ENCODE measurements at places on chromosomes 6 and 20. TPM values are rescaled to one million over a fixed set of nuclear protein-coding genes. Genes with fewer than 3 reads are reported as not detected.

GRCh38 chr20:19701429-19701828 is 56.6 kb upstream of the RIN2 start:
- no peak overlapping the region for H3K27ac ChIP-seq
- no peak overlapping the region for H3K4me3 ChIP-seq
- H3K27me3 ChIP-seq = no peaks in the 10 kb centered on the region
- no peak for DNase-seq
- no peaks in the 10 kb centered on the region for H3K36me3 ChIP-seq

Gene TLDC2
- 1.7 TPM for polyA plus RNA-seq

GRCh38 chr6:40817369-40817768 is 221.7 kb downstream of the UNC5CL start:
- no peaks in the 10 kb centered on the region for H3K36me3 ChIP-seq
- no peaks in the 10 kb centered on the region for H3K4me1 ChIP-seq
- H3K27ac ChIP-seq = no peak overlapping the region
- H3K4me3 ChIP-seq = no peak overlapping the region

GRCh38 chr6:126359936-126360537 is 20.1 kb downstream of the CENPW start:
- H3K4me1 ChIP-seq = no peaks in the 10 kb centered on the region
- H3K27ac ChIP-seq = no peak overlapping the region
- no peak overlapping the region for H3K4me3 ChIP-seq

DNA sequence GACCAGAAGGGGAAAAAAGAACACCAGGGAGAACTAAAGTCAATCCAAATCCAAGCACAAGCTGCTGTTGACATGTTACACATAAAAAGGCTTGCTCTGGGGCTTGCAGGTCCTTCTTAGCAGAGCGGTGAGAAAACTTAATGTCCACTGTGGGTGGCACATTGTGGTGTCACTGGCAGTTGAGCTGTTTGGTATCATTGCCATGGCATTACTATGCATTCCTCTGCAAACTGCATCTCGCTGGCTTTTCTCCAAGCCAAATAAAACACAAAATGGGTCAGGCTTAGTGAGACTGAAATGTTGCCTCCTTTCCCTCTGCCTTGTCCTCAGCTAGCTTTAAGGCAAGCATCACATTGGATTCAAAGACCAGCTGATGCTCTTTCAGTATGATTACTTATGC is 40.9 kb downstream of the LY86 start:
- H3K27ac ChIP-seq = no peak overlapping the region
- no peaks in the 10 kb centered on the region for H3K27me3 ChIP-seq
- no peaks in the 10 kb centered on the region for H3K36me3 ChIP-seq
- DNase-seq = no peak
- H3K4me3 ChIP-seq = no peak overlapping the region
- H3K4me1 ChIP-seq = peaks cover 3% of the 10 kb centered on the region

DNA sequence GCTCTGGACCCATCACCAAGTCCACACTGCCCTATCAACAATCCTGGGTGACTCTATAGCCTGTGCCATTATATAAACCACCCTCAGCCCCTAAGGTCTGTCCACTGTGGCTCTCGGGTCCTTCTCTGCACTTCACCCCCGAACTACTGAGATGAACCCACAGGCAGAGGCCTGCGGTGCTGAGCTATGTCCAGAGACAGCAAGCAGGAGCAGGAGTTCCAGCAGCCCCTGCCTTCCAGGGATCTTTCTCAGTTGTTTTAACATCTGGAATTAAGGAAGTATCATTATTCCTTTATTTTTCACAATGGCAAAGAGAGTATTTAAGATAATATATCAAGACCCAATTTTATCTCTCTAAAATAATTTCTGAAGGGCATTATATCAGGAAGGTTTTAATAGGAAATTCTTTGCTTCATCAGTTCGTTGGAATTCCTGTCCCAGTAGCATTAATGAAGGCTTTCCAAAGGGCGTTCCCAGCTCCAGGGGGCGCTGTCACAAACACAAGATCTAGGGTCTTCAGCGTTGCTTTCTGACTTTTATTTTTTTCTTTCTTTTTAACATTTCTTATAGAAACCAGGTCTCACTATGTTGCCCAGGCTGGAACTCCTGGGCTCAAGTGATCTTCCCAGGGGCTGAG is 27.3 kb downstream of the RRBP1 start:
- H3K4me1 ChIP-seq = peaks cover 23% of the 10 kb centered on the region
- H3K4me3 ChIP-seq = no peak overlapping the region
- no peaks in the 10 kb centered on the region for H3K27me3 ChIP-seq
- no peak overlapping the region for H3K27ac ChIP-seq
- peaks cover 60% of the 10 kb centered on the region for H3K36me3 ChIP-seq

DNA sequence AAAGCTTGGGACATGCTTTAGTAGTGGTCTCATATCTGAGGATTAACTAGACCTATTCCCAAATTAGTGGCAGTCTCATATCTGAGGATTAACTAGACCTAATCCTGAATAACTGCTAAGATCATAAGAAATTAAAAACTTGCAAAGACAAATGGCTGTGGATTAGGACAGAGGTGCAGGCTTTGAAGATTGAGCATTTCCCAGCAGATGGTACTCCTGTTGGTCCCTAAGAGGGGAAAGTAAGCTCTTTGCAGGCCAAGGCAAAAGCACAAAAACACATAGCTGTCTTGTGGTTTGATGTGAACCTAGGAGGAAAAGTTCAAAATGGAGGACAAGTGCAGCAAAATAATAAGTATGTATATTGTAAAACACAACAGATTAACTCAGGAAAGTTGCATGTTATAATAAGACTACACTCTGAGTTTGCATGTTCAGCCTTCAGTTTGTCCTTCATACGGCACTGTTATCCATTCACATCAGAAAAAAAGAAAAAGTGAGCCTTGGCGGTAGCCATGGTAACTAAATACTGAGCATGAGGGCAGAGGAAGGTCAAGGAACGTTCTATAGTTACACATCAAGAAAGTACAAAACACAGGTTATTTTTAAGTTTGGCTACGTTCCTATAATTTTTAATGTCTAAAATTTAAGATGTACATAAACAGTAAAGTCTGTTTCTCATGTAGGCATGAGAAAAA is 62.8 kb downstream of the FILIP1 start:
- DNase-seq = no peak
- no peak overlapping the region for H3K4me3 ChIP-seq
- no peaks in the 10 kb centered on the region for H3K27me3 ChIP-seq
- H3K4me1 ChIP-seq = no peaks in the 10 kb centered on the region
- H3K36me3 ChIP-seq = no peaks in the 10 kb centered on the region

- H3K4me3 ChIP-seq = no peak overlapping the region
- peaks cover 6% of the 10 kb centered on the region for H3K27me3 ChIP-seq
- H3K36me3 ChIP-seq = no peaks in the 10 kb centered on the region
- peaks cover 4% of the 10 kb centered on the region for H3K4me1 ChIP-seq
- no peak overlapping the region for H3K27ac ChIP-seq
- DNase-seq = no peak
Observed at GRCh38 chr20:57938158-57939108, 228.6 kb upstream of the PMEPA1 start.

DNA sequence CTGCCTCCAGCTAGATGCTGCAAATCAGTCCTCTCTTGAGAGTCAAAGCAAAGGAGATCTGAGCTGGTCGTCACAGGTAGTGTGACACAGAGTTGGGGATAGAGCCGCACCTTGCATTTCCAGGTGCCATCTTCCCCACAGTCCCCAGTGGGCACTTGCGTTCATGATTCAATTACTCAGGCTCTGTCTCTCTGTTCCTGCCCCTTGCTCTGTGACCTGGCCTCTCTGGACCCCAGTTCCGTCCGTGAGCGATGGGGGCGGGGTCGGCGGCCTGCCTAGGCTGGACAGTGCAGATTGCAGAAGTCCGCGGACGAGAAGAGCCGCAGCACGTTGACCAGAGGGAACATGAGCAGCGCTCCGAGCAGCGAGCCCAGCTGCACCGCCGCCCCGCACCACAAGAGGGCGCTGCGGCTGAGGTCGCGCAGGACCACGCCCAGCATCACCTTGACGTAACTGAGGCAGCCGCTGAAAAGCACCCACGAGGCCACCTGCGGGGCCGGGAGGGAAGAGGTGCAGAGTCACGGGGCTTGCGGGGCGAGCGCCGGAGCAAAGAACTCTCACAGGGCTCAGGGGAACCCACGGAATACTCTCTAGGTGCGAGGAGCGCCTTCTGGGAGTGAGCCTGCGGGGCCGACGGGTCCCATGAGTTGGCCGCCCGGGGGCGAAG is 7.4 kb downstream of the SLC52A3 start:
- H3K36me3 ChIP-seq = no peaks in the 10 kb centered on the region
- peak; percentile 25 for DNase-seq
- peaks cover 42% of the 10 kb centered on the region for H3K27me3 ChIP-seq
- H3K27ac ChIP-seq = no peak overlapping the region
- no peak overlapping the region for H3K4me3 ChIP-seq

- no peaks in the 10 kb centered on the region for H3K27me3 ChIP-seq
- no peak overlapping the region for H3K27ac ChIP-seq
- no peaks in the 10 kb centered on the region for H3K4me1 ChIP-seq
- no peak for DNase-seq
- H3K4me3 ChIP-seq = no peak overlapping the region
Observed at GRCh38 chr6:34864007-34864406, 23.8 kb downstream of the TAF11 start.

- H3K4me1 ChIP-seq = no peaks in the 10 kb centered on the region
- H3K36me3 ChIP-seq = no peaks in the 10 kb centered on the region
- H3K27ac ChIP-seq = peak overlapping the region; percentile 30
- no peak for DNase-seq
- H3K4me3 ChIP-seq = no peak overlapping the region
Observed at GRCh38 chr6:5866547-5867051, 140.1 kb downstream of the NRN1 start.

Gene TGM6
- polyA plus RNA-seq = not detected

Gene ISM1
- polyA plus RNA-seq = 11.7 TPM

- H3K27ac ChIP-seq = no peak overlapping the region
- no peaks in the 10 kb centered on the region for H3K27me3 ChIP-seq
- no peak overlapping the region for H3K4me3 ChIP-seq
- H3K4me1 ChIP-seq = no peaks in the 10 kb centered on the region
Observed at GRCh38 chr6:51953246-51953645, 134.2 kb downstream of the PKHD1 start.

Gene PDE7B
- 3.5 TPM for polyA plus RNA-seq

Gene ZSCAN16
- polyA plus RNA-seq = 10.1 TPM

- no peaks in the 10 kb centered on the region for H3K27me3 ChIP-seq
- H3K36me3 ChIP-seq = no peaks in the 10 kb centered on the region
- no peak overlapping the region for H3K4me3 ChIP-seq
- DNase-seq = no peak
- no peak overlapping the region for H3K27ac ChIP-seq
Observed at GRCh38 chr6:2385471-2385983, 140.1 kb upstream of the GMDS start.

DNA sequence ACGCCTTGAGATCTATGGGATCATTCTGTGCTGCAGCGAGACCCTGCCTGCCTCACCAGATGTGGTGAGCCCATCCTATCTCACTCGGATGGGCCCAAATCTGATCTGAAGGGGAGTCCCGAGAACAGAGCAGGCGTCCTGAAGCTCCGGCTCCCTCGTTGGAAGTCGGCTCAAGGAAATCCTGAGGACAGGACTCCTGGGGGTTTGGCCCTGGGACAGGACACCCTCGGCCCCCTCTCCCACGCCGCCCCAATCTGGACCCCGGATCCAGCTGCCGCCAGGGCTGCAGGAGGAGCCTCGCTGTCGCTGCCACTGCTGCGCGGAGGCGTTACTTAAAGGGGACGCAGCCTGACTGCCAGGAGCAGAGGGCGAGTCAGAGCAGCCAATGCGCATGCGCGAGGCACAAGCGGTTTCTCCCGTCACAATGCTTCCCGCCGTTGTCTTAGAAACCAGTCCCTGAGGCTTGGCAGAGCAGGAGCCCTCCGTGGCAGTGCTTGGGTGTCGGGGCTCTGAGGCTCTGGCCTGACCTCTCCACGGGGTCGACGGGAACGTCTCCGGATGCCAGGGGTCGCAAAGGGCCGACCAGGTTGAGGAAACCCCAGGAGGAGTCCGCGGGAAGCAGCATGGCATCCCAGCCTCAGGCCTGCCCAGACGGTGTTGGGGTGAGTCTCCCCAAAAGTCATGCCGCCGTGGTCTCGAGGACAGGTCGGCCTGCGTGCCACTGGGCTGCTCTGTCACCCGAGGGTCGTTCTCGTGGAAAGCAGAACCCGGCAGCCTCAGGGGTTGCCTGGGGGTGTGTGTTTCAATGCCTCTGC is 1567.8 kb upstream of the DEFB115 start:
- no peak for DNase-seq
- no peaks in the 10 kb centered on the region for H3K27me3 ChIP-seq
- H3K27ac ChIP-seq = no peak overlapping the region

Gene PNLDC1
- polyA plus RNA-seq = 0.21 TPM

Gene TMEM239
- polyA plus RNA-seq = not detected

- no peak overlapping the region for H3K4me3 ChIP-seq
- no peak overlapping the region for H3K27ac ChIP-seq
- peaks cover 10% of the 10 kb centered on the region for H3K4me1 ChIP-seq
- DNase-seq = no peak
- H3K36me3 ChIP-seq = no peaks in the 10 kb centered on the region
Observed at GRCh38 chr6:123805921-123806320, 2.3 kb downstream of the NKAIN2 start.

Gene XPO5
- polyA plus RNA-seq = 37.6 TPM

DNA sequence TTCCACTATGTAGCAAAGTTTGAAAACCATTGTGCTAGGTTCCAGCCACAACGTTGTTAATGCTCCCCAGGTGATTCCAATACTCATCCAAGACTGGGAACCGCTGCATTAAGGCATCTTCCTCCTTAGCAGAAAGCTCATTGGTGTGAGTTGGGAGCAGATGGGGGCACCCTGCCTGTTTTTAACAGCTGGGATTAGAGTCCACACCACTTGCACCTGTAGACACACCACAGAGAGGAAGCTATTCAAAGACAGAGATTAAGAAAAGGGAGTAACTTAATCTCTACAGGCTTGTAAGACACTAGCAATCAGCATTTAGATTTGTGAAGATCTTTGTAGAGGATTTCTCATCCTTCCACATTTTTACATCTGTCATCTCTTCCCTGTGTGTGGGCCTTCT is 333.9 kb upstream of the SOX4 start:
- no peaks in the 10 kb centered on the region for H3K27me3 ChIP-seq
- no peak overlapping the region for H3K27ac ChIP-seq
- no peaks in the 10 kb centered on the region for H3K4me1 ChIP-seq
- no peak overlapping the region for H3K4me3 ChIP-seq

DNA sequence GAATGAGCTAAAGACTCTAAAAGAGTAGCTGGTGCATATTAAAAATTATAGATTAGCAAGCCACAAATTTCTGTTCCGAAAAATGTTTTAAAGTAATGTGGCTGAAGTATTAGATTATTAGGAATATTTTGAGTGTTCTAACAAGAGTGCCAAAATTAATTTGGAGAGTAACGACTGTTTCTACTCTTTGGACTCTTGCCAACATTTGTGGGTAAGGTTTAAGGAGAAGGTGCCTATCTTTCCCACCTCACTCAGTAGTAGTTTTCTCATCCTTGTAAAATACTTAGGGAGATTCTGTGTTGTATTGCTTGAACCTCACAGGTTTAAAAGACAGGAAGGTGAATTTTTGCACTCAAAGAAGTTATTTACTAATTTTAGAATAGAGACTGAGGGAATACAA is 5.0 kb downstream of the HSF2 start:
- DNase-seq = no peak
- H3K27ac ChIP-seq = no peak overlapping the region
- no peaks in the 10 kb centered on the region for H3K27me3 ChIP-seq

- H3K36me3 ChIP-seq = no peaks in the 10 kb centered on the region
- H3K27ac ChIP-seq = no peak overlapping the region
- H3K4me3 ChIP-seq = no peak overlapping the region
- no peak for DNase-seq
Observed at GRCh38 chr6:8194490-8194889, 92.1 kb upstream of the EEF1E1 start.

Gene CALHM4
- not detected for polyA plus RNA-seq

- no peak for DNase-seq
- no peaks in the 10 kb centered on the region for H3K4me1 ChIP-seq
- H3K27ac ChIP-seq = no peak overlapping the region
- no peak overlapping the region for H3K4me3 ChIP-seq
- no peaks in the 10 kb centered on the region for H3K36me3 ChIP-seq
Observed at GRCh38 chr6:165167861-165168260, 141.5 kb downstream of the C6orf118 start.

Gene TRDN
- not detected for polyA plus RNA-seq
